ENCODE measurements at places on chromosomes 12 and 14. TPM values are rescaled to one million over a fixed set of nuclear protein-coding genes. Genes with fewer than 3 reads are reported as not detected.

Gene OTOGL
- total RNA-seq, result not detected

Gene SLC10A1
- not detected for total RNA-seq

Gene CLEC4C
- total RNA-seq, result not detected

Gene CDH24
- 0.82 TPM for total RNA-seq

Gene BCDIN3D
- total RNA-seq, result 7.6 TPM

Gene PTPRQ
- not detected for total RNA-seq

Gene SELPLG
- total RNA-seq, result 37.7 TPM

Gene POTEG
- not detected for total RNA-seq

Gene IFNG-AS1
- total RNA-seq, result 0.95 TPM

Gene ANKS1B
- total RNA-seq, result 0.39 TPM

Gene CAPZA3
- total RNA-seq, result not detected

- H3K27ac ChIP-seq, result no peak overlapping the region
- no peaks in the 10 kb centered on the region for H3K27me3 ChIP-seq
- H3K4me3 ChIP-seq, result no peak overlapping the region
- no peak for DNase-seq
These were observed 8.3 kb downstream of the SLC38A2 start for GRCh38 chr12:46364300-46364696.

DNA sequence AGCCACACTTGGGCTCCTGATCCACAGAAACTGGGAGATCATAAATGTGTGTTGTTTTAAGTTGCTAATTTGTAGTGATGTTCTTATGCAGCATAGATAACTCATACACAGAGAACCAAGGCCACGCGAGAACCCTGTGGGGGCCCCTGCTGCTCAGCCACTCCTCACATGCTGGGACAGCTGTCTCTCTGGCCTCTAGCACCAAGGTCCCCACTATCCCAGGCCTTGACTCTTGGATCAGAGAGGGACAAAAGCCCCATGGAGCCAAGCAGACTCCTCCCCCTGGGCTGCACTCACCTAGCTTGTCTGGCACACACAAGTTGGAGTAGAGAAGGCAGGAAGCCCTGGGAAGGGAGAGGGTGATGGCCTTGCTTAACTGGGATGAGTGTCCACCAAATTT, 11.3 kb downstream of the PLD4 start:
- no peaks in the 10 kb centered on the region for H3K4me1 ChIP-seq
- no peak overlapping the region for H3K4me3 ChIP-seq
- no peaks in the 10 kb centered on the region for H3K36me3 ChIP-seq
- H3K27ac ChIP-seq, result no peak overlapping the region

DNA sequence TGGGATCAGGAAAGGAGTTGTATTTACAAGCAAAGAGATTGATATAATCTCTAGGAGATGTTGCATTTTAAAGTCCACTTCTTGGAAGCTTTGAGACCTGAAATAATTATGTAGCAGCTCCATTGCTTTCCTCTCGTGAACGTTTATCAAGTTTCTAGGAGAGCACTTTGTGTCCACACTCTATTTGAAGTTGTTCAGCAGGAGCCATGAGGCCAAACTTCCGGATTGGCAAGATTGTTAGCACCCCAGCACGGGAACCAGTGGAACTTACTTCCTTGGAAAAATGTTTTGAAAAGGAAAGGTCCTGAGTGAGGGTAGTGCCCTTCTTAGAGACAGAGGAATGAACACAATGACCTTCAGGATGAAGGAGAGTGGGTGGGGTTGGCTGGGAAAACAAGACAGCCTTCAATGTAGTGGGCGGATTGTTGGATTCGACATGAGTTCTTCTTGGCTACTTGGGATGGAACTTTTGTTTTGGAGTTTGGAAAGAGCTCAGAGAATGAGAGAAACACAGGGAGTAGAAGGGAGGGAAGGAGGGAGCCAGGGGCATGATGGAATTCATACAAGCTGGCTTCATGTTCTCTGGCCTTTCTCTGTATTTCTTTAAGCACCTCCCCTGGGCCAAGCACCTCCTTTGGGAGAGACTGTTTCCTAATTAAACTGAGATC, 23.8 kb upstream of the CISTR start:
- H3K36me3 ChIP-seq, result no peaks in the 10 kb centered on the region
- no peak for DNase-seq
- H3K4me1 ChIP-seq, result no peaks in the 10 kb centered on the region
- no peaks in the 10 kb centered on the region for H3K27me3 ChIP-seq
- no peak overlapping the region for H3K4me3 ChIP-seq

DNA sequence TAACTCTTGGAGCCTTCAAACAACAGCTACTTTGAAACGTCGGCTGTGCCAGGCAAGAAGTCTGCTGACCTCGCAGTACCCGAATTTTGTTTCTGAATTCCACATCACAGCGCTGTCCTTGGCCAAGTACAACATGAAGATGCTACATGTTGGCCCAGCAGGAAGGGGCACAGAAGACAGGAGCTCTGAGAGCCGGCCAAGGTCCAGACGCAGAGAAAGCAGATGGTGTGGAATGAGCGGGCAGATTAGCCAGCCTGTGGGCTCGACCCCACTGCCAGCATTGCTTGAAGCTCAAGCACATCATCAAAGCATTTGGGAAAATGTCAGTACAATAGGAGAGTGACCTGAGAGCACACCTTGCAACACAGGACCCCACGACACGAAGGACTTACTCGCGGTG, 64.5 kb downstream of the FZD10 start:
- H3K4me1 ChIP-seq, result no peaks in the 10 kb centered on the region
- no peak overlapping the region for H3K27ac ChIP-seq
- H3K4me3 ChIP-seq, result no peak overlapping the region
- DNase-seq, result no peak

DNA sequence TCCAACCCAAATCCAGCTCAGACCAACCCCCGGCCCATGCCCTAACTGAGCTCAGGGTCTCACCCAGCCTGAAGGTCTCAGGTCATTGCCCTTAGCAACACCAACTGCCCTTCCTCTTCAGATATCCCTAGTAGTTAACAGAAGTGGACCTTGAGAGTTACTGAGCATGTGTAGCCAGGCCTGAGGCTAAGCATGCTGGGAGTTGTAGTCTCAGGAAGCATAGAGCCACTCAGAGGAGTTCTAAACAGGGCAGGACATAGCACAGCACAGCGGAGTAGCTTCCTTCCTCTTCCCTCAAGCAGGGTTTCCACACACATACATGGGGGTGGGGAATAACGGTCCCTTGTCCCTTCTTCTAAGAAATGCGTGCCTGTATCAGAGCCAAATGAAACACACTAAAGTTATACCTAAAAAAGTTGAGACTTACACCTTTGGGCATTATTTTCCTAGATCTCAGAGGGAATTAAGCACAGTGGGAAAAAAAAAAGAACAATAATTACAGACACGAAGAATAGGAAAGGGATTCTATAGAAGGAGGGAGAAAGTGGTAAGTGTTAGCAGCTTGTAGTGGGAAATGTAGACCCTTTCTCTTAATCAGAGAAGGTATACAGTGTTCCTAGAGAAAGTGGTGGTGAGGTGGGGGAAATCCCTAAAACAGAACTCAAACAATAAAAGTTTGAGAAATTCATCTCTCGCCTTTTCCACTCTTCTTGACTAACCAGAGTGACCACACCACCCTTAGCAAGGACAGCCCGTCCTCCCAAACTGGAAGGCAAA, 4.4 kb downstream of the KMT2D start:
- DNase-seq, result peak; percentile 71
- H3K36me3 ChIP-seq, result peaks cover 37% of the 10 kb centered on the region
- peak overlapping the region; percentile 83 for H3K4me3 ChIP-seq
- no peaks in the 10 kb centered on the region for H3K27me3 ChIP-seq
- H3K27ac ChIP-seq, result peak overlapping the region; percentile 90
- peaks cover 53% of the 10 kb centered on the region for H3K4me1 ChIP-seq

- peaks cover 48% of the 10 kb centered on the region for H3K4me1 ChIP-seq
- no peaks in the 10 kb centered on the region for H3K27me3 ChIP-seq
- H3K4me3 ChIP-seq, result no peak overlapping the region
- H3K27ac ChIP-seq, result no peak overlapping the region
These were observed 9.5 kb downstream of the PPP1CC start for GRCh38 chr12:110733089-110733715.

- no peaks in the 10 kb centered on the region for H3K4me1 ChIP-seq
- no peak overlapping the region for H3K4me3 ChIP-seq
- DNase-seq, result no peak
- no peaks in the 10 kb centered on the region for H3K27me3 ChIP-seq
- no peaks in the 10 kb centered on the region for H3K36me3 ChIP-seq
These were observed 15.4 kb upstream of the NIN start for GRCh38 chr14:50846226-50846880.

DNA sequence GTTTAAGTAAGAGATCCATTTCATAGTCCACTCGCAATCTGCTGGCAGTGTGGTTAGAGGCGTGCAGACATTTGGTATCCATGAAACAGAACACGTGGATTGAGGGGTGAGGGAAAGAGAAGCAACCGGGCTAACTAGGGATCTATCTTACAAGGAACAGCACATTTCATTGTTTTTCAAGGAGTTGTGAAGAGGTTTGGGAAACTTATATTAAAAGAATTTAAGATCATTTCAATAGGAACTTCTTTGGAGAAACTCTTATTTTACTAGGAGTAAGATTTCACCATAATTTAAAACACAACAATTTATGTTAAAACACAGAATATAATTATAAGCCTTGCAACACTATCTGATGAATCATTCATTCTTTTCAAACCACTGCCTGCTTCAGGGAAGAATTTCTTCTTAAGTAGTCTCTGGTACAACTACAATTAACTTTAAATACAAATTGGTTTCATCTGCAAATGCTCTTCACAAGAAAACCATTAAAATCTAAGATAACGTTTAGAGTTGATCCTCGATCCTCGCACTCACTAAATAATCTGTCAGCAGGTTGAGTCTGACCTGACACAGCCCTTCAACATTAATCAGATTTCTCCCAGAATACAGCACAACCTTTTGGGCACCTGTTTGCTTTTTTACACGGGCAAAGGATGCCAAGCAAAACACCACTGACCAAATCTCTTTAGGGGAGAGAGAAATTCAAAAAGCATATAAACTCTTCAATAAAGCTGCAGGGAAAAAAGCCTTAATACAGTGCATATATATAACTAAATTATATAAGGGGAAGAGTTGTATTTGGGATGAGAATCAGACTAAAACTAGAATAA, 27.3 kb downstream of the PPTC7 start:
- H3K27ac ChIP-seq, result no peak overlapping the region
- H3K4me3 ChIP-seq, result no peak overlapping the region
- H3K27me3 ChIP-seq, result no peaks in the 10 kb centered on the region
- DNase-seq, result no peak
- no peaks in the 10 kb centered on the region for H3K36me3 ChIP-seq

DNA sequence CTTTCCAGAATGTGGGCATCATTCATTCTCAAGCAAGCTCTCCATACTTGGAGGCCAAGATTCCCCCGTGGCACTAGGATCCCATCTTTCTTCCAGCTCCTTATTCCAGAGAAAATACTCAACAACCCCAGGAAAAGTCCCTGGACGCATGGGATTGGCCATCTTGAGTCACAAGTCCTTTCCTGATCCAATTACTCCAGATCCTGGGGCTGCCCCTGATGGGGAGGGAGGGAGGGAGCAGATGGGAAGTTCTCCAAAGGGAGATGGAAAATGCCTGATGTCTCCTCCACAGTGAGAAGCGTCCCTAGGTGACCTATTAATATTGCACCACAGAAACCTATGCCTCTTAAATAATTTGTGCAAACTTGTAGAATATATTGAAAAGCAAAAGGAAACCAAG, 12.4 kb upstream of the KCNK13 start:
- no peaks in the 10 kb centered on the region for H3K4me1 ChIP-seq
- H3K27ac ChIP-seq, result no peak overlapping the region
- no peak overlapping the region for H3K4me3 ChIP-seq
- H3K36me3 ChIP-seq, result no peaks in the 10 kb centered on the region

- H3K27me3 ChIP-seq, result peaks cover 12% of the 10 kb centered on the region
- no peak for DNase-seq
- no peaks in the 10 kb centered on the region for H3K4me1 ChIP-seq
- H3K4me3 ChIP-seq, result no peak overlapping the region
These were observed 816 bp upstream of the SLC8A3 start for GRCh38 chr14:70189456-70190077.

DNA sequence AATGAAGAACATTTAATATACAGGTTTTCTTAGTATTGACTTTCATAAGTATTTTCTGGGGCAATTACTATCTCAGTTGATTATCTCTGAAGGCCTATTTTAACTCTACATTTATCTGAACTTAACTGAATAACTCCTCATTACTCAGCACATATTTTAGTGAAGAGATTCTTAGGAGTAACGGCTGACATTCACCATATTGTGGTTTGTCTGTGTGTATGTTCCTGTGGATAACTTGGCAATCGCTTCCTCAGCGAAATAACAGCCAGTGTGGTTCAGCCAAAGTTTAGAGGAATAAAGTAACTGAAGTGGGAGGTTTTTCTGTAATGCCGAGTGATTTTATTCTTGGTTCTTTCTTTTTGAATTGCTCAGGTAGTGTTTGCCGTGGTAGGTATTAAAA, 168.0 kb downstream of the RAD51B start:
- H3K4me3 ChIP-seq, result no peak overlapping the region
- H3K27me3 ChIP-seq, result no peaks in the 10 kb centered on the region
- H3K4me1 ChIP-seq, result no peaks in the 10 kb centered on the region
- H3K27ac ChIP-seq, result no peak overlapping the region

- H3K4me3 ChIP-seq, result no peak overlapping the region
- no peaks in the 10 kb centered on the region for H3K36me3 ChIP-seq
- no peaks in the 10 kb centered on the region for H3K27me3 ChIP-seq
- H3K4me1 ChIP-seq, result no peaks in the 10 kb centered on the region
These were observed 169.3 kb upstream of the PRICKLE1 start for GRCh38 chr12:42758806-42759205.

DNA sequence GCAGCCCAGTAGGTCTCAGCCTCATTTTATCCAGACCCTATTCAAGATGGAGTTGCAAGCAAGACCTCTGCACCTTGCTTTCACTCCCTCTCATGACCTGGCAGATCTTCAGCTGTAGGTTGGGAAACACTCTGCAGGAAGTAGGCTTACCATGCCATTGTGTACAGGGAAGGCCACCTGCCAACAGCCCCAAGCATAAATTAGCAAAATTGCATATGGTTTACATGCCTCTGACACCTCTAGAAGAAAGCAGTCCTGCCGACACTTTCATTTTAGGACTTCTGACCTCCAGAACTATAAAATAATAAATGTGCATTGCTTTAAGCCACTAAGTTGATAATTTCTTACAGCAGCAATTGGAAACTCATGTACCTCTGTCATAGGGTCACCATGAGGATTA, 96.9 kb downstream of the SLC15A4 start:
- H3K36me3 ChIP-seq, result no peaks in the 10 kb centered on the region
- no peak overlapping the region for H3K27ac ChIP-seq
- no peak overlapping the region for H3K4me3 ChIP-seq
- H3K4me1 ChIP-seq, result no peaks in the 10 kb centered on the region
- DNase-seq, result no peak
- no peaks in the 10 kb centered on the region for H3K27me3 ChIP-seq

DNA sequence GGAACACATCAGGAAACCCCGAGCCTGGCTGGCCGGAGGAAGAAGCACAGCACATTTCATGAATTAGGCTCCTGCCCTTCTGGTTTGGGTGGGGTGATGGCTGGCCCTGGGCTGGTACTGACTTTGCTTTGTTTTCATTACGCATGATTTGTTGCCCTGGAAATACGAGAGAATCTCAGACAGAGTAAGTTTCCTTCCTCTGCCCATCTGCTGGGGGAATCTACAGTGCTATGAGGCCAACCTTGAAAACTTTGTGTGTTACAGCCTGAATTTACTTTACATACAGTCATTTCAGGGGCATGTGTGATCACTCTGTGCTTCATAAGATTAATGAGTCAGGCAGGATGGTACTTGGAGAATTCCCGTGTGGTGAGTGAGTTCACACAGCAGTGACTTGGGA, 20.5 kb upstream of the SLC5A8 start:
- no peaks in the 10 kb centered on the region for H3K27me3 ChIP-seq
- H3K36me3 ChIP-seq, result no peaks in the 10 kb centered on the region
- no peak overlapping the region for H3K27ac ChIP-seq
